ENCODE measurements at places on chromosomes 2 and 18. TPM values are rescaled to one million over a fixed set of nuclear protein-coding genes. Genes with fewer than 3 reads are reported as not detected.

Gene PGAP1
- total RNA-seq, result 7.6 TPM

DNA sequence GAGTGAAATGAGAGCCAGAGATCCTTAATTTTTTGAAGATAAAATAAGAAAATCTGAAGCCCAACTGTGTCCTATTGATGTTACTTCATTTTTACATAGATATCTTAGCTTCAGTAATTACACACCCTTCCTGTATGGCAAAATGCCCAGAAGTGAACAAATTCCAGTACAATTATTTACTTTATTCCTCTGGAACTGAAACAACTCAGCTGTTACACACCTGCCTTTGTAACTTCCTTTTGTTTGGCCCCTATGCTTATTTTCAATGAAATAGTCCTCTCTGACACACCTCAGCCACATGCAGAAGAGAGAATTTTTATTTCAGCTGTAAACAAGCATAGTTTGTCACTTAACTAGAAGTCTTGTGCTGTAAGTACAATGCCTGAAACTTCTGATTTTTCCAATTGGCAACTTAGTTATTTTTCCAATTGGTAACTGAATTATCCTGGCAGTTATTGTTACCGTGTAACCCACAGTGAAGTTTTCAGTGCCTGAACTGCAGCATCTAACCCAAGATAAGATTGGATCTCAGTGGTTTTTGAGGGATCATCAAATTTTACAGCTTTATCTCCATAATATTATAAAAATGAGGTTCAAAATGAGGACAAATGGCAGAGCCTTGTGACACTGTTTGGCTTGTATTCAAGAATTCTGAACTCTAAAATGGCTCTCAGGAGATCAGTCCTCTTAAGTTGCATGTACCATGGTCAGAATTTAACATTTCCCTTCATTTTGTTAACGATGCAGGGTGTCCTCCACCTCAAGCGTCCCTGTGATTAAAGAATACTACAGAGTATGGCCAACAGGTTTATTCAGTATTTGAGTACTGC, 82.6 kb downstream of the PKP4 start:
- DNase-seq, result peak; percentile 58

DNA sequence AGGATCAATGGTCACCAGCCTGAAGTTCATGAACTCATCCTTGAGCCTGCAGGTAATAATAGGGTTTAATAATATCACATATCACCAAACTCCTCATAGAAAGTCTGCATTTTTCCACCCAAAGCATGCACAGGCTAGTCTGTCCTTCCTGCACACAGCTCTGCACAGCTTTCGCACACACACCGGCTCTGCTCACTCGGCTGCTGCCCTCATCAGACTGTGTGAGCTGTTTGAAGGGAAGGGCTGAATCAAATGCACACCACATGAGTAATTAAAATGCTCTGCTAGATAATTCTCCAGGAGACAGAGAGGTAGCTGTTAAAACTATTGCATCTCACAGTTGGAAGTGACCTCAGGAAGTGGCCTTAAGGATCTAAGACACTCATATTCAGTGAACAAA, 108.4 kb upstream of the YPEL5 start:
- DNase-seq, result no peak

GRCh38 chr2:221412978-221413377, 159.1 kb downstream of the EPHA4 start:
- DNase-seq, result no peak

All from glomerular endothelial cell (primary cell).